ENCODE measurements at places on chromosomes 12 and 14.

- DNase-seq: no peak
These were observed 24.7 kb downstream of the HNRNPC start for GRCh38 chr14:21244544-21244943.

DNA sequence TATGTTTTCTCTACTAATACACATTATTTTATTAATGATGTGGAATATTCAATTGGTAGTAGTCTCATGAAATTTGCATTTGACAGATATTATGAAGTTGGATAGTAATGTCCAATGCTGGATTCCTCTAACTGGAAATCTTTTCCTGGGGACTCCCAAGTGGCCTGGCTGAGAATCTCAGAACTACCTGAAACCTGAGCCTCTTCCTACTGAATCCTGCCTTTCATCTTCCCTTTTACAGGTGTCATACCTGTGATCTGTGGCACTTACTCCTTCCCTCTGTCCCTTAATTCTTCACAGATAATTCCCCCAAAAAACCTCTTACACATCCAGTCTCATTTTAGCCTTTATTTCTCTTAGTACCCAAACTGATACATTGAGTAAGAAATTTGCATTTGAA lies 89.7 kb upstream of the MYF6 start:
- no peak for DNase-seq

DNA sequence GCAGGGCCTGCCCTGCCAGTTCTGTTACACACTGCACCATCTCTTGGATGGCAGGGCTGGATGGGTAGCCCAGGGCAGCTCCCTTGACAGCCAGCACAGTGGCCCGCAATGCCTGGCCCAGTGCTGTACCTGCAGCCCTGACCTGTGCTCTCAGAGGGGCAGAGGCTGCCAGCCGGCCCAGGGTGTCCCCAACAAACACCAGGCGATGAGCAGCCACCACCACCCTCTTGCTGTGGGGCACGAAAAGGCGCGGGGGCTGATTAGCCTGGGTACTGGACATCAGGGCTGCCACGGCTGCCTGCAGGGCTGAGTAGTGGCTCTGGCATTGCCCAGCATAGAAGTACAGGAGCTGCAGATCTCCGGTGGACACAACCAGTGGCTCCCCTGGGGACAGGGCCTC lies 4.6 kb upstream of the SLC22A17 start:
- DNase-seq: no peak

- no peak for DNase-seq
These were observed 95.5 kb upstream of the TMPO start for GRCh38 chr12:98419795-98420404.

GRCh38 chr12:28097221-28097620 lies 93.0 kb upstream of the CCDC91 start:
- no peak for DNase-seq
